GM23248 (cell line): ENCODE measurements at places on chromosomes 5 and 9.
A peak's percentile ranks its signal among the peaks of the same experiment; 100 is the strongest.

GRCh38 chr5:36507332-36507952 lies 99.0 kb upstream of the SLC1A3 start:
- peak; percentile 82 for DNase-seq

- peak; percentile 70 for DNase-seq
These were observed 22.8 kb upstream of the DUSP1 start for GRCh38 chr5:172793577-172794488.

DNA sequence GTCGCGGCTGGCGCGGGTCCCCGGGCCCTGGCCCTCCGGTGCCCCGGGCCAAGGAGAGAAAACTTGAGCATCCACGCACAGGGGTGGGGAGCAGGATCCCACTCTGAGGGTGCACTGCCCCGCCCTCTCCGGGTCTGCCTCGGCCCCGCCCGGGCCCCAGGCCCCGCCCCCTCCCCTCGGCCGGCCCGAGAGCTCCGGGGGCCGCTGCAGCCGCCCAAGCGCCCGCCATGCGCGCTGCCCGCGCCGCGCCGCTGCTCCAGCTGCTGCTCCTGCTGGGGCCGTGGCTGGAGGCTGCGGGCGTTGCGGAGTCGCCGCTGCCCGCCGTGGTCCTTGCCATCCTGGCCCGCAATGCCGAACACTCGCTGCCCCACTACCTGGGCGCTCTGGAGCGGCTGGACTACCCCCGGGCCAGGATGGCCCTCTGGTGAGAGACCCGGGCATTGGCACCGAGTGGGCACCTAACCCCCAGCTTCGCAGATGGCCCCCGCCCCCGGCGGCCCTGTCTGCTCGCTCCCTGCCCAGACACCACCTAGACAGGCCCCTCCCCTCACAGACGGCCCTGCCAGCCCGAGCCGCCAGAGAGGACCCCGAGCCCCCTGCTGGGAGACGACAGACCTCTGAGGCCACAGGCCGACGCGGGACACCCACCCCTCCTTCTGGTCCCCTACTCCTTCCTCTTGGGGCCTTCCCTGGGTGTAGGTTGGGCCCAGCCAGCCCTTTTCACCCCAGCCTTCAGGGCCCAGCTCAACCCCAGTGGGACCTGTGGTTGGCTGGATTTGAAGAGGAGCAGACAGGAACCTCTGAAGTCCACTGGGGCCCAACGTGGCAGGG lies at the start of gene CERCAM:
TSS of gene CERCAM (plus strand) at position 207 of the 831 bp plus-strand sequence. CDS start at position 228, 21 bp downstream.
- DNase-seq: peak; percentile 83

GRCh38 chr5:42655982-42656650 lies 100.5 kb upstream of the CCDC152 start:
- peak; percentile 47 for DNase-seq

DNA sequence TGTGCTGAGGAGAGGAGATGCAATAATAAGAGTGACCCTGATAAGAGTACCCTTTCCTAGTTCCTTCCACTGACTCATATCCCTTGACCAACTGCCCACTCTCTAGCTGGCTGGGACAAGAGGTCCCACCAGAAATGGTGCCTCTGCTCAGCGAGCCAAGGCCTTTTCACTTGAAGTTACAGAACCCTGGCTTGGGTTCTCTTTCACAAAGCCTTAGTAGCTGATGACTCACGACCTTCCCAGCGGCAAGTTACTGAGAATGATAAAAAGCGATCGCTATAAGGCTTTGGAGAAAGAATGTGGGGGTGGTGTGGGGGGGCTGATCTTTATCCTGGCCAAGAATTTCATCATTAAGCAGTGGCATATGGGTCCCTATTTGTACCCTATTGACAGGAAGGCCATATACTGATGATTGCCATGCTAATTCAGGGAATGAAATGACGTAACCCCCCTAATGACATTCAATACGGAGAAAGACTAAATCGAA lies 90.3 kb downstream of the FBXO38 start:
- DNase-seq: no peak

- DNase-seq: peak; percentile 71
These were observed 105.4 kb upstream of the FER start for GRCh38 chr5:108642170-108642906.

DNA sequence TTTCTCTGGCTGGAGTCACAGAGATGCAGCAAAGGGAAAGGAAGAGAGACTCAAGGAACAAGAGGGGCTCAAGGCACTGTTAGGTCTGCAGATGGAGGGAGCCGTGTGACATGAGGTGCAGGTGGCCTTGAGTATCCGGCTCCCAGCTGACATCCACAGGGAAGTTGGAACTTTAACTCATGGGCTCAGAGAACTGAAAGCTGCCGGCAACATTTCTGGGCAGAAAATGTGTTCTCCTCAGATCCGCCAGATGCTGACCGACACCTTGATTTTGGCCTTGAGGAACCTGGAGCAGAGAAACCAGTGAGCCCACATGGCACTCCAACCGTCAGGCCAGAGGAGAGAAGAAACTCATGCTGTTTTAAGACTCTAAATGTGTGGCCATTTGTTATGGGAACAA lies 258.1 kb upstream of the IRX2 start:
- no peak for DNase-seq

DNA sequence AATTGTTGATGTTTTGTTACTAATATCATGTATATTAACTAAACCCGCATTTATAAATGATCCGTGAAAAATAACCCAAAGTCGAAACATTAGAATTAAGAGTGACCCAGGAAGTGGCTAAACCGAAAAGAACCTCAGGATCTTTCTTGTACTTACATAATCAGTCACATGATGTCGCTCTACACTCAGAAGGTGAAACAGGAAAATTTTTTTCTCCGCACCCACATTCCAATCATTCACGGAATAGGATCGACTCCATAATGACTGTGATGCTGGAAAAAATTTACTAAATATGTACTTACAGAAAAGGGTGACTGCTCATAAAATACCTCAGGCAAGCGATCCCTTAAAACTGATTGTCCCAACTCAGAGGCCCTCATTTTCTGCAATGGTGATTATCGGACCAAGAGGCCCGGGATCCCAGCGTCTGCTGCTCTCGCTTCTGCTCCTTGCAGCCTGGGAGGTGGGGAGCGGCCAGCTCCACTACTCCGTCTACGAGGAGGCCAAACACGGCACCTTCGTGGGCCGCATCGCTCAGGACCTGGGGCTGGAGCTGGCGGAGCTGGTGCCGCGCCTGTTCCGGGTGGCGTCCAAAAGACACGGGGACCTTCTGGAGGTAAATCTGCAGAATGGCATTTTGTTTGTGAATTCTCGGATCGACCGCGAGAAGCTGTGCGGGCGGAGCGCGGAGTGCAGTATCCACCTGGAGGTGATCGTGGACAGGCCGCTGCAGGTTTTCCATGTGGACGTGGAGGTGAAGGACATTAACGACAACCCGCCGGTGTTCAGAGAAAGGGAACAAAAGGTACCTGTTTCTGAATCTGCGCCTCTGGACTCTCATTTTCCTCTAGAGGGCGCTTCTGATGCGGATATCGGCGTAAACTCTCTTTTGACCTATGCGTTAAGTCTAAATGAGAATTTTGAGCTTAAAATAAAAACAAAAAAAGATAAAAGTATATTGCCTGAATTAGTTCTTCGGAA lies at the start of gene PCDHA12:
TSS of gene PCDHA12 (plus strand) at position 224 of the 981 bp plus-strand sequence. CDS start at position 389, 165 bp downstream.
- no peak for DNase-seq

- no peak for DNase-seq
These were observed 21.9 kb downstream of the ASS1 start for GRCh38 chr9:130466537-130467217.

DNA sequence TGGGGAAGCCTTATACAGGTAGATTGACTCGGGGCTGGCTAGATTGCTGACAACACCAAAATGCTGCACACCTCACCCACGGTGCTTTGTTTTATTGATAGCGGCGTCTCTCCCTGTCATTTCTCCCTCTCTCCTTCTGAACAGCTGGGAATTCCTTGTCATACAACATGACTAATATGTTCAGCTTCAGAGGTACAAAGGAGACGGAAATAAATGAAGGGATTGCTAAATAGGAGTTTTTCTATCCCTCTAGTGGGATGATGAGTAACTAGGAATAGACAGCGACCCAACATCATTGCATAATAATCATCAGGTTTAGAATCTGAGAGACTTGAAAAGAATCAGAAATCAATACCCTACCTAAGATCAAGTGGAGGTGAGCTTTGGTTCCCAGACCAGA lies 337.7 kb upstream of the PANK3 start:
- peak; percentile 87 for DNase-seq

DNA sequence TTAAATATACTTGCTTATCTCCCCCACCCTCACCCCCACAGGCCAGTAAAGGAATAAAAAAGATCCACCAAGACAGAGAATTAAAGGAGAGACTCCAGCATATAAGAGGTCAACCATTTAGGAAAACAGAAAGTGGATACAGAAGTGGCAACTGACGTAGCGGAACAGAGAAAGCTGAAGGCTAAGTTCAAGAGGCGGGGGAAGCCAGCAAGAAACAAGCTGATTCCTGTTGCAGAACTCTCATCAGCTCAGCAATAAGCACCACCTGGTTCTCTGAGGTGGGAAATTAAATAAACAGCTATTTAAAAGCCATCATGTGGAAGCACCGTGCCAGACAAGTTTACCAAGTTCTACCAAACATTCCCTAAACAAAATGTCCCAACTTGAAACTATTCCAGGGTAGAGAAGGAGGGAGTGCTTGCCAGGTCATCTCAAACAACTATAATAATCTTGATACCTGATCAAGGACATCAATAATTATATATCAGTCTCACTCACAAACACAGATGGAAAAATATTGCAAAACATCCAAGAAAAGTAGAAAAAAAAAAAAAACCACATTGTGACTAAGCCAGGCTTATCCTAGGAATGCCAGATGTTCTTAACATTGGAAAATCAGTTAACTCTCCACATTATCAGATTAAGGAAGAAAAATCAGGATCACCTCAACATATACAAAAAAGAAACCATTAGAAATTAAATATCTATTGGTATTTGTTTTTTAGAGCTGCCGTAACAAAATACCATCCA lies 7.3 kb upstream of the ARL15 start:
- DNase-seq: peak; percentile 63

- DNase-seq: no peak
These were observed 25.9 kb downstream of the CCT5 start for GRCh38 chr5:10275991-10276390.

DNA sequence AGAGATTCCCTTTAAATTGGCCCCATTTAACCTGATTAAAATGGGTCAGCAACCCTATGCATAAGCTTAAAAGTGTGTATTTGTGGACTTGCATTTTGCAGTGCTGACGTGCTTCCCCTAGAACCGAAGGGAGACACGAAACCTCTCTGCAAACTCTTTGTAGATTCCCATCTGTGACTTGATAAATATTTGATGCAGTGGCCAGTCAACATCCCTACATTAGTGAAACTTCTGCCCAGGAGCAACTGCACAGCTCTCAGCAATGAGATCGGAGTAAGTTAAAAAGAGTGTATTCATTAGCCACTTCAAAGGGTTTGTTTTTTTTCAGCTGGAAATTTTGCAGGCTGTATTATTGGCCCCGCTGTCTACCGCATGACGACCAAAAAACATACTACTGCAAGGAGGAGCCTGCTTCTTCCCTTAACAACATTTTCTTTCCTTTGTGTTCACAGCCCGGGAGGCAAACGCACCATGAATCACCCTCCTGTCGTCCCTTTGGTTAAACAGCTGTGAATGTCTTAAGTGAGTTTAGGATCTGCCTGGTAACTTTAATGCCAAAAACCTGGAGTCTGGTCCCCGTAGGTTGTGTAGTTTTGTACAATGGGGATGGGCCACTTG lies 38.0 kb upstream of the TCERG1 start:
- peak; percentile 59 for DNase-seq

GRCh38 chr9:3246241-3246640 lies 279.6 kb downstream of the RFX3 start:
- no peak for DNase-seq

- DNase-seq: no peak
These were observed 212.8 kb downstream of the ADCY2 start for GRCh38 chr5:7608772-7609171.

GRCh38 chr9:127814619-127815511 lies 12.2 kb downstream of the FPGS start:
- DNase-seq: no peak

DNA sequence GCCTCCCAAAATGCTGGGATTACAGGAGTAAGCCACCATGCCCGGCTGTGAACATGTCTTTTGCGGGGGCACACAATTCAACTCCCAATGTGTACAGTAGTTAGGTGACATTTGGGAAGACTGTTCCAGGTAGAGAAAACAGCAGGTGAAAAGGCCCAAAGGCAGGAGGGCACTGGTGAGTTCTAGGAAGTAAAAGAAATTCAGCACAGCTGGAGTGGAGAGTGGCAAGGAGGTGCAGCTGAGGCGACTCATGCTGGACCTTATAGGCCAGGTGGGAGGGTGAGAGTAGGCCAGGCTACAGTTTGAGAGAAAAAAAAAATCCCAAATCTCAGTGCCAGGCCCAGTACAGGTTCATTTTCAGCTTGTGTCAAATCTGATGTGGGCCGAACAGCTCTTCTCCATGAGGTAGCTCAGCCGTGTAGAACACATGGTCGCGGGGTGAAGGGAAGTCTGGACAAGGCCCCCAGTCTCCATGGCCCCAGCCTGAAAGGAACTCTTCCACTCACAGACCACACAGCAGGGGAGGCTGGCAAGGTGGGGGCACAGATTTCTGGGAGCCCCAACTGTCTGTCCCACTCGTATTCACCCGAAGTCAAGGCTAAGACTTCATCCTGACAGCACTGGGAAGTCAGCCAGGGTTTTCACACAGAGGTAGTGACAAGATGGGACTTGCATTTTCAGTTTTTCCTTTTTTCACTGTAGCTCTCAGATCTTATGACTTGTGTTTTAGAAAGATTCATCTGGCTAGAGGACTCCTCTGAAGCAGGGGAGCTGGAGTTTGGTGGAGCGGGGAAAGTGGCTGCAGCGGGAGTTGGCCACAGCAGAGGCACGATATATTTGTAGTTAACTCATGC lies 4.5 kb upstream of the HNRNPAB start:
- DNase-seq: no peak

GRCh38 chr5:117337064-117337749 lies 762.6 kb upstream of the SEMA6A start:
- DNase-seq: no peak

- DNase-seq: peak; percentile 73
These were observed 683.8 kb downstream of the LRRC70 start for GRCh38 chr5:63262185-63262981.

DNA sequence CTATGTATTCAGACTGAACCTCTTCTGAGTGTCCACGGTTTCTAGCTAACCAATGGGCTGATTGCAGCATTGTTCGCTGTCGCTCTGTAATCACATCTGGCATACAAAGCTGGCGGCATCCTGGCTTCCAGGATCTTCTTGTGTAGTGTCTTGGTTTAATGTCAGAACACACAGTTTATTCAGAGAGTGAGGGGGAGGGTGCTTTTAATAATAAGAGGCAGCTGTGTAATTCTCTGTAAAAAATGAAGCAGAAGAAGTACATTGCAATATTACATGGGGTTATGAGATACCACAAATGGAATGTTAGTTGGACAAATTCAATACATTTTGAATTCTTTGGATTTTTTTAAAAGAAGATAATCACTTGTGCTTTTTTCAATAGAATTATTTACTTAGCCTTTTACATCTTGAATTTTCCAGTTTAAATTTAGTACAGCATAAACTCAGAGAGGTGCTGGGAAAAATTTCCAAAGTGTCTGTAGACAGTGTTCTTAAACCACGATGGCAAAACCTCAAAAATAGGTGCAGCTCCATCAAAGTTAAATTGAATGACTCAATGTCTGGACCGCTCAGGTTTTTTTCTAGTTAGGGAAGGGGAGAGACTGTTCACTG lies 206.0 kb downstream of the PCSK1 start:
- peak; percentile 95 for DNase-seq
